ENCODE measurements at places on chromosomes 16 and 17.
A peak's percentile ranks its signal among the peaks of the same experiment; 100 is the strongest.

GRCh38 chr17:34366010-34366409 is 3.0 kb upstream of the CCL1 start:
- DNase-seq = no peak

DNA sequence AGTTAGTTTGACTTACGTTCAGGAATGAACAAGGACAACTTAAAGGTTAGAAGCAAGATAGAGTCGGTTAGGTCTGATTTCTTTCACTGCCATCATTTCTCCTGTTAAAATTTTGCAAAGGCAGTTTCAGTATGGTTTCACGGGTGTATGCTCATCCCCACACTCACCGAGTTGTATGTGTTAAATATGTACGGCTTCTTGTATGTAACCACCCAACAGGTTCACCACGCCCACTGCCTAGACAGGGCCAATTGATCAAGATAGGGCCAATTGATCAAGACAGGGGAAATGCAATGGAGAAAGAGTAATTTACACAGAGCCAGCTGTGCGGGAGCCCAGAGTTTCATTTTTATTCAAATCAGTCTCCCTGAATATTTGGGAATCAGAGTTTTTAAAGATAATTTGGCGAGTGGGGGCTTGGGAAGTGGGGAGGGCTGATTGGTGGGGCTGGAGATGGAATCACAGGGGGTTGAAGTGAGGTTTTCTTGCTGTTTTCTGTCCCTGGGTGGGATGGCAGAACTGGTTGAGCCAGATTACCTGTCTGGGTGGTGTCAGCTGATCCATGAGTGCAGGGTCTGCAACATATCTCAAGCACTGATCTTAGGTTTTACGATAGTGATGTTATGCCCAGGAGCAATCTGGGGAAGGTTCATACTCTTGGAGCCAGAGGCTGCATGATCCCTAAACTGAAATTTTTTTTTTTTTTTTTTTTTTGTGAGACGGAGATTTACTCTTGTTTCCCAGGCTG is 62.4 kb upstream of the PLCG2 start:
- DNase-seq = peak; percentile 30

DNA sequence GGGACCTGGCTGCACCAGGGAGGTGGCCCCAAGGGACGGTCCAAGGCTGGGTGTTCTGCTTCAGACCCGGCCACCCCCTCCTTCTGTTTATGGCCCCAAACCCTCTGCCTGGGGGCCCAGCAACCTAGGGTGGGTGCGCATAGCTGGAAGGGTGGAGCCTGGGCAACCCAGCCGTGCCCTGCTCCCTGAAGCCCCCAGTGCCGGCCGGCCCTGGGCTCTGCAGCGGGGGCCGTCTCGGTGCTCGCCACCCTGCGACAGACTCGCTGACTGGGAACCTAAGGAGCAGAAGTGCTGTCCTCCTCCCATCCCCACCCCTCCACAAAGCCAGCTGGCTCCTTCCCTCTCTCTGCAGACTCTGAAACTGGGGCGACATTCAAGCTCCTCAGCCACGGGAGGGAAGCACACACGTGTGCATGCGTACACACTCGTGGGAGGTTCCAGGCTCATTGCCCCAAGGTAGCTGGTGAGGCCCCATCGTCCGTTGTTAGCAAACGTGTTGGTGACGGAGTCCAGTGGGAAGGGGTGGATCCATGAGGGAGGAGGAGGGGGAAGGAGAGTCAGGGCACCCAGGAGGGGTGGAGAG is 43.4 kb downstream of the ENGASE start:
- no peak for DNase-seq

DNA sequence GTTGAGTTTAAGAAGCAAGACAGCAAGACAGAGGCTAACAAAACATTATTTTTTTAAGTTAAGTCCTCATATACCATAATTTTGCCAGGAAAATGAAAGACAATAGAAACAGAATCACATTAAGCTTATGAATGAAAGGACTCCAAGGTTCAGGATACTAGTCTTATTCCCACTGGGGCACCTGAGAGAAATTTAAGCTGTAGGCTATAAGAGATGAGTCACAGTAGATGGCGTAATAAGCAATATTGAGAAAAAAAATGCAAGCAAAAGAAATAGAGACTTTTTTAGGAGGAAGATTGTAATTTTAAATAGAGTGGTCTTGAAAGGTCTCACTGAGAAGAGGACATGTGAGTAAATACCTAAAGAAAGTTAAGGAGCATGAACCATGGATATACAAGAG is 57.1 kb upstream of the KIF2B start:
- no peak for DNase-seq

DNA sequence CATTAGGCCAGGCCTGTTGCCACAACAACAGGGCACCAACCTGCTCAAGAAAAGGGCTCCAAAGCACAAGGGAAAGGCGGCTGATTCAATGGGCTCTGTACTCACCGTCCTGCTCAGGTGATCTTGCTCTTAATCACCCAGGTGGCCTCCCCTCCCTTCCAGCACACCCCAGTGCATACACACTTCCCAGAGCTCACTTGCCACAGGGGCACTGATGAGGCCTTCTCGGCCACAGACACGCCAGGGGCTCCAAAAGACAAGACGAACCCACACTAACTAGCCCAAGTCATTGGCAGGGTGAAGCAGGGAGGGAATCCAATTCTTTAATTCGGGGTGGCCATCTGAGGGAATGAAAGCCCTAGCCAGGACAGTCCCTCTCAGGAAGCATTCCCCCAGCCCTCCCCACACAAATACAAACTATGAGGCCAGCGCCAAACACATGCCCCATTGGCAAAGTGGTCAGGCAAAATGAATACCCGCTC is 1.4 kb downstream of the MYO18A start:
- peak; percentile 18 for DNase-seq

- DNase-seq = no peak
These were observed 48.3 kb downstream of the NT5M start for GRCh38 chr17:17351356-17351891.

DNA sequence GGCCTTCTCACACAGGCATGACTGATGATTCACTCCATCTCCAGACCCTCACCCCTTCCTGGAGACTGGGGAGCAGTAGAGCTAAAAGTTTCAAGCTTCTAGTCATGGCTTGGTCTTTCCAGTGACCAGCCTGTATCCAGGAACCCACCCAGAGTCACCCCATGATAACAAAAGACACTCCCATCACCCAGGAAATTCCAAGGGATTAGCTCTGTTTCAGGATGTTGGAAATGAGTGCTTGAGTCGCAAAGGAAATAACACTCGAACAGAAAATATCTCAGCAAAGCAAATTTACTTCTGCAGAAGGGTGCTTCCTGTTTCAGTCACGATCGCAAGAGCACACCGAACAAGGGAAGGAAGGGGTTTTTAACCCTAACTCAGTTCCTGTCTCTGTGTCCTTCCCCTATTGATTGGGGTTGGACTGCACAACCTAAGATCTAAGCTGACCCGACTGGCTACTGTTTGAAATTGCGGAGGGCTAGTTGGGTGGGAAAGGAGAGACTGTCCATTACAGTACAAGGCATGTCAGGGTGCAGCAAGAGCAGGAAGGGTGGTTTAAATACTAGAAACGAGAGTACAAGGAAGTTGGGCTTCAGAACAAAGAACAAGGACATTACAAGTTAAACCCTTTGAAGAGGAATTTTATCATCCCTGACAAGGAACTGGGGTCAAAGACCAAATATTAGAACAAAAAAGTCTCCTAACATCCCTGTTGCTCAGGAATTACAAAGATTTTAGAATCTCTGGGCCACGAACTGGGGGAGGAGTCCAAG is 224.4 kb upstream of the CACNG5 start:
- DNase-seq = no peak

All from NAMALWA (cell line).